ENCODE measurements at places on chromosomes 6 and 20.

DNA sequence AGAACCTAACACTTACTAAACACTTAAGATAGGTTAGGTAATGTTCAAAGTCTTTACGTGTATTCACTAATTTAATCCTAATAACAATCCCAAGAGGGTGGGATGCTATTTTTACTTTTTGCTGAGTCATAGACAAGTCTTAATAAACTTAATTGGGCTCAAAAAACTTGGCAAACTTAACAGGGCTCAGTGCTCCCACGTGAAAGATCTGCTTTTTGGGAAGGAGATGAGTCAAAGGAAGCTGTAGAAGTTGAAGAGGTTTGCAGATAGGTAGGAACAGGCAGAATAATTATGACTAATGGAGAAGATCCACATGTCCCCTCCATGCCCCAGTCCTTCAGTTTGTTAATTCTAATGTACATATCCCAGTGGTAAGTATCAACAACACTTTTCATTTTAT lies 44.5 kb upstream of the STMND1 start:
- DNase-seq, result no peak

GRCh38 chr6:37865504-37865903 lies 46.0 kb downstream of the ZFAND3 start:
- DNase-seq, result no peak

GRCh38 chr20:44886266-44886651 lies 754 bp downstream of the YWHAB start:
- DNase-seq, result no peak

GRCh38 chr20:53895385-53895755 lies 175.0 kb downstream of the BCAS1 start:
- DNase-seq, result no peak

GRCh38 chr6:144659202-144660182 lies 374.4 kb downstream of the UTRN start:
- no peak for DNase-seq

DNA sequence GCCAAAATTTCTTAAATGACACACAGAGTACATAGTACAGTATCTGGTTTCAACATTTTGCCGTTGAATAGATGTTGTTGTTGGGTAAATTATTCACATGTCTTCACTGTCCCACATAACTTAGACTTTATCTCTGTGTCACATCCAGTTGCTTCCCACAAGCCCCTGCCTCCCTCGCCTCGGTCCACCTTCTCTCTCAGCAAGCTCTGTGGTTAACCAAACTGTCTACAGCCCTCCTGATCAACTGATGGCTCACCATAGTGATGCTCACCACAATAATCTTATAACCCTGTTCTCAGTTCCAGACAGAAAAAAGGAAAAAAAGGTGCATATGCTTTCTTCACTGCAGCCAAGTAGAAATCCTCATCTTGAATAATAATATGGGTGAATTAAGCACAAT lies 23.0 kb downstream of the IL17F start:
- no peak for DNase-seq

GRCh38 chr6:146990284-146990683 lies 213.9 kb upstream of the STXBP5 start:
- DNase-seq, result no peak

DNA sequence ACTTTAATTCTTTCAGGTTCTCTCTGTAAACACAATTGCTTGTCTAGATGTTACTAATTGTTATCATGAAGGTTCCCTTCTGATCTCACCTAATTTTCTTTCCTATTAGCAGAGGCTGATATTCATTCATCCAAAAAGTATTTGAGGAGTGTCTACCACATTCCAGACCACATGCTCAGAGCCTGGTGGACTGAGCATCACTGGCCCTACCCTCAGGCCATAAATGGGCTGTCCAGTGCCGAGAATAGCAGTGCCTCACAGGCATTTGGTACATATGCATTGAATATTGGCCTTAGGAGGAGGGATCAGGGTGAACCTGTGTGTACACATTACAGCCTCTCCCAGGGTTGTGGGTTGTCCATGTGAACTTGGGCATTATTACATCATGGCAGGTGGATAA lies 40.4 kb upstream of the PRELID3B start:
- DNase-seq, result no peak

- DNase-seq, result no peak
Observed at GRCh38 chr6:132687306-132687705, 26.5 kb downstream of the VNN1 start.

DNA sequence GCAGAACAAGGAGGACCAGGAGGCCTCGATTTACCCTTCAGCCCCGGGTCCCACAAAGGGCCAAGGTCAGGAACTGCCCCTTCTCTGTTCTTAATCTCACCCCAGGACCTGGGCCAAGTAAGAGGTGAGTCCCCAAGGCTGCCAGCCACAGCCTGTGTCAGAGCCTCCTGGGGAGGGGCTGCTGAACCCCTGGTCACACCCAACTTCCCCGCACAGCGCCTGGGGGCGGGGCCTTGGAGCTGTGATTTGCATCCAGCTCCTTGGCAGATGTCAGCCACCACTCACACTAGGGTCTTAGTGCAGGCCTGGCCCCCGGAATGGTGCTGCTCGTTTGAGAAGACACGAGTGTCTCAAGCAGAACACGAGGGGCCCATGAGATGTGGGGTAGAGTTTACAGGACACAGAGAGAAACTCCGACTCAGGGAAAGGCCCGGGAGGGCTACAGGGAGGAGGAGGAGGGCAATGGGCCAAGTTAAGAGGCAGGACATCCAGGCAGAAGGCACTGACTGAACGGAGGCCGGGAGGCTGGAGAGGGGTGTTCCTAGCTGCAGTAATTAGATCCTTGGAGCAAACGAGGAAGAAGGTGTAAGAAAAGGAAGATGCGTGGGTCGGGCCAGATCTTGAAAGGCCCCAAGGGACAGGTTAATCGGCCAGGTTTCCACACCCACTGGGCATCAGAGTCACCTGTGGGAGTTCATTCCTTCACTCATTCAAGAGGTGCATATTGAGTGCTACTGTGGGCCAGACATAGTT lies 26.9 kb downstream of the ZBP1 start:
- no peak for DNase-seq

- no peak for DNase-seq
Observed at GRCh38 chr6:9789201-9789600, 625.7 kb downstream of the TFAP2A start.

DNA sequence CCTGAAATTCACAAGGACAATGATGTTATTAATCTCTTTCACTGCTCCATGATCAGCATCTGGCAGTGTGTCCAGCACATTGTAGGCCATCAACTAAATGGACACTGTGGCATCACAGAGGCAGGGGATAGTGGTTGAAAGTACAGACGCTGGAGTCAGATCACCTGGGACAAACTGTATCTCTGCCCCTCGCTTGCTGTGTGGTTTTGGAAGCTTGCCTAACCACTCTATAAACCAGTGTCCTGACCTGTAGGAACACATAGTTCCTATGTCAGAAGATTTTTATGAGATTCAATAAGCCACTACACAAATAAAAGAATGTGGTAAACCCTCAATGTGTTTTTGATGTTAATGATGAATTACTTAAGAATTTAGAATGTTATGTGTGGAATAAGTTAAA lies 219.3 kb upstream of the RNF217 start:
- DNase-seq, result no peak

DNA sequence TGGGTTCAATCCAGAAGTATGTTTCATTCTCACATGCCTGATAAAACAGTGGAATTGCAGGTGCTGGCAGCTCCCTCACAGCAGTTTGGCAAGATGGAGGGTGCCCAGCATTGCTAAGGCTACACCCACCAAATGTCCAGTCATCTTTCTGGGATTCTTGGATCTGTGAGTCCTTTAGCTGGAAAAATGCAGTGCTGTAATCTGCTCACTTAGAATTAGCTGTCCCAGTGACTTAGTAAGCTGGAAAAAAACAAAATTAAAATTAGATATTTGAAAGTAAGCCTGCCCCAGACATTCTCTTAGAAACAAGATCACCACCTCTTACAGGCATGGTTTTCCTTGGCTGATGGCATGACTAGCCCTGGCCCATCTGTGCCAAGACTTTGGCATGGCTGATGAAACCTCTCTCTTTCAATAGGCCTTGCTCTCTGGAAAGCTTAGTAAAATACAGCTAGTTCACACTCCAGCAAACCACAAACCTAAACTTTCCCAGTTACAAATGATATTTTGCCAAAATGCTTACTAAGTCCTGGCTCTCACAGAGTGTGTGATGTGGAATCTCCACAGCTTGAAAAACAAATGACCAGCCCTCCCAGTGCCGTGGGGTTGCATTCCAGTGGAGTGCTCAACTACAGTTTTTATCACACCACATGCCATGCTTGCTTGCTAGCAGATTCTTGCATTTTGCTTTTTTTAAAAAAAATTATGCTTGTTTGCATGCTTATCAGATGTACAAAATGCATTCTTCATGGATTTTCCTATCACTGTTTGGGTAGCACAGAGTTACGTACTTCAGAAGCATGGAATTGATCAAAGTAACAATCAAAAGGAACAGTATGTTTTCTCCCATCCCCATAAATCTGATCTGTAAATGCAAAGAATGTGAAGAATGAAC lies 261.5 kb downstream of the EYA4 start:
- no peak for DNase-seq

DNA sequence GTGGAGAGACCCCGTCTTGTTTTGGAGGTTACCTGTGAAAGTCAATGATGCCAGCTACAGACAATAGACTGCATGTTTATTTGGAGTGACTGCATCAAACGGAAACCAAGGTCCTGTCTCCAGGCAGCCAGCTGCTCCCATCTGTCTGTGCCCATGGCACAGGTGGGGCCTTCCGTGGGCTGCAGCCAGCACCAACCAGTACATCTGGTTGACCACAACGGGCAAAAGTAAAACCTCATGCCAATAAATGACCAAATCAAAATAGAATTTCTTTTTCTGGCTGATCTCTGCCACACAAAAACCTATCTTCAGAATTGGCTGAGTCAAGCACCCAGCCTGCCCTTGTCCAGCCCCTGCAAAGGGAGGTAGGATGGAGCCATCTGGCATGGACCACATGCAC lies 33.5 kb downstream of the DLL1 start:
- DNase-seq, result no peak
